Lung microvascular endothelial cell (primary cell): ENCODE measurements at places on chromosomes 6 and 20. TPM values are rescaled to one million over a fixed set of nuclear protein-coding genes. Genes with fewer than 3 reads are reported as not detected.
A peak's percentile ranks its signal among the peaks of the same experiment; 100 is the strongest.

DNA sequence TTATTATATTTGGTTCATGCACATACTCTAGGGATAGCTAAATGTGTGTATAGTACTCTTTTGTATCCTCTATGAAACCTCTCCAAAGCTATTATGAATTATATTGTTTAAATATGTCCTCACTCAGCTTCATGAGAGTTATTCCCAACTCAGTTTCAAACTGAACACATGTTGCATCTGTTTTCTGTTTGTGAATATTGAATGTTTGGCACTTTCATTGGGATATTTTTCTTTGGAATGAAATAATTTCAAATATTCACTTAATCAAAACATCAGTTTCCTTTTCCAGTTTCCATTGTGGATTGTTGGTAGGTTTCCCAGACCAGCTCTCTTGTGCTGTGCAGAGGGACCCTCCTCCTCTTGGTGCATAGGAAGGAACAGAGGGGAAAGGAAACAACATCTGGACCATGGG lies 46.6 kb downstream of the HDAC2 start:
- DNase-seq = peak; percentile 89

DNA sequence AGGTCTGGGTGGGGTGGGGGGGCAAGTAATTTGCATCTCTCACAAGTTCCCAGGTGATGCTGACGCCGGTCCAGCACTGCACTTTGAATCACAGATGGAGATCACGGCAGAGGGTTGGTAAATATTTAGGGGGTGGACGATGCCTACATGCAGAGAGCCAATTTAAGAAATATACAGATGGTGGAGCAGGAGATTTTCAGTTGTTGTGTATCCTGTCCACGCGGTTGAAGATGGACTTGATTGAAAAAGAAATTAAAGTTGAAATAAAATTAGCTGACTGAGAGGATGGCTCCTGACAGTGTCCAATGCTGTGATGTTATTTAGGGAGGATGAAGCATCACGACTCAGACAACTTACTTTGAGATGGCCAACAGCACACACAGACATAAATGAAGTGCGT lies 74.6 kb downstream of the PHACTR3 start:
- DNase-seq = no peak

The CPXM1 gene
- 0.22 and 0.79 TPM in 2 replicates for total RNA-seq

DNA sequence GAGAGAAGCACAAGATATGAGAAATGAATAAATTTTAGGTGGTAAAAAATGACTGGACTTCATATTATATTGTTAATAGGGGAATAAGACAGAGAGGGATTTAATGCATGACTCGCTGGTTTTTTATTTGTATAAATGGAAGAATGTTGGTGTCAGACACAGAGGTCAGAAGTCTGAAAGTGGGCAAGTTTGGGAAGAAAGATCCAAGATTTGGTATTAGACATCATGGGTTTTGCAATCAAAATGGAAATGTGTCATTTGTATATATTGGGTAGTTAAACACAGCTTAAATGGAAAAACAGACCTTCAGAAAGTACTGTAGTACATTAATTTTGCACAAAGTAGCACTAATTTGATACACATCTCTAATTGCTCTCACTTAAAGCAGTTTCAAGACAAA lies 96.2 kb downstream of the EYA4 start:
- no peak for DNase-seq

GRCh38 chr6:38572186-38572813 lies 67.4 kb downstream of the BTBD9 start:
- DNase-seq = peak; percentile 78

The FOXP4 gene
- 3.3 and 4.6 TPM in 2 replicates for total RNA-seq

- no peak for DNase-seq
Measured at GRCh38 chr20:19465536-19465935, 253.1 kb downstream of the SLC24A3 start.

DNA sequence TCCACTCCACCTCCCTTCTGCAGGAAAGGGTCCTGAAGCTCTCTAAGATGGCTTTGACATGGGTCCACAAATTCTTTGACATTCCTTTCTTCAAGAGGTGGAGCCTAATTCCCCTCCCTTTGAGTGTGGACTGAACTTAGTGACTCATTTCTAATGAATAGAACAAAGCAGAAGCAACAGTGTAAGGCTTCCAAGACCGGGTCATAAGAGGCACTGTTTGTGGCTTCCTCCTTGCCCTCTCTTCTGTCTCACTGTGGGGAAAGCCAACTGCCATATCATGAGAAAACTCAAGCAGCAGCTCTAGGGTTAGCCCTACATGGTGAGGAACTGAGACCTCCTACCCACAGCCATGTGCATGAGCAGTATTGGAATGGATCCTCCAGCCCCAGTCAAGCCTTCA lies 5.9 kb upstream of the CDK5RAP1 start:
- DNase-seq = no peak

GRCh38 chr6:151585741-151586140 lies 91.9 kb downstream of the CCDC170 start:
- no peak for DNase-seq

The TRIM31 gene
- not detected in 2 replicates for total RNA-seq

The C6orf52 gene
- total RNA-seq = 0.22 TPM in 1 of 2 replicates, not detected in the other

- DNase-seq = no peak
Measured at GRCh38 chr6:153725456-153725855, 313.6 kb upstream of the OPRM1 start.

DNA sequence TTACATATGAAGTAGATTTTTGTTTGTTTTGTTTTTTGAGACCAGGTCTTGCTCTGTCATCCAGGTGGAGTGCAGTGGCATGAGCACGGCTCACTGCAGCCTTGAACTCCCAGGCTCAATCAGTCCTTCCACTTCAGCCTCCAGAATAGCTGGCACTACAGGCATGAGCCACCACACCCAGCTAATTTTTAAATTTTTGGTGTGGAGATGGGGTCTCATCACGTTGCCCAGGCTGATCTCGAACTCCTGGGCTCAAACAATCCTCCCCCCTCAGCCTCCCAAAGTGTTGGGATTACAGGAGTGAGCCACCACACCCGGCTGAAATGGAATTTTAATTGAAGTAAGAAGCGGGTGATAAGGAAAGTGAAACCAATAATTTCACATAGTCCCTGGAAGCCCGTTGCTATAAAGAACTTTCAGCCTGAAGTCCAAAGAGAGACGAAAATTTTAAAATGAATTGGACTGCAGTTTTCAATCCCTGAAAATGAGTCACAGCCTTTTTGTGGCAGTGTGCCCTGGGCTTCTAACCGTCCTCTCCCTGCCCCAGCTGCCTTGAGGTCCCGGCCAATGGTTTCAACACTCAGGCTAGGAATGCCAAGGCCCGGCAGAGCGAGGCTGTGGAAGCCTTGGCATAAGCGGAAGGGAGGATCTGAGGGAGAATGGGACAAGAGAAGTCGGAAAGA lies 757 bp downstream of the RAET1E start:
- DNase-seq = peak; percentile 78

- no peak for DNase-seq
Measured at GRCh38 chr6:52191824-52192223, 5.6 kb downstream of the IL17A start.

DNA sequence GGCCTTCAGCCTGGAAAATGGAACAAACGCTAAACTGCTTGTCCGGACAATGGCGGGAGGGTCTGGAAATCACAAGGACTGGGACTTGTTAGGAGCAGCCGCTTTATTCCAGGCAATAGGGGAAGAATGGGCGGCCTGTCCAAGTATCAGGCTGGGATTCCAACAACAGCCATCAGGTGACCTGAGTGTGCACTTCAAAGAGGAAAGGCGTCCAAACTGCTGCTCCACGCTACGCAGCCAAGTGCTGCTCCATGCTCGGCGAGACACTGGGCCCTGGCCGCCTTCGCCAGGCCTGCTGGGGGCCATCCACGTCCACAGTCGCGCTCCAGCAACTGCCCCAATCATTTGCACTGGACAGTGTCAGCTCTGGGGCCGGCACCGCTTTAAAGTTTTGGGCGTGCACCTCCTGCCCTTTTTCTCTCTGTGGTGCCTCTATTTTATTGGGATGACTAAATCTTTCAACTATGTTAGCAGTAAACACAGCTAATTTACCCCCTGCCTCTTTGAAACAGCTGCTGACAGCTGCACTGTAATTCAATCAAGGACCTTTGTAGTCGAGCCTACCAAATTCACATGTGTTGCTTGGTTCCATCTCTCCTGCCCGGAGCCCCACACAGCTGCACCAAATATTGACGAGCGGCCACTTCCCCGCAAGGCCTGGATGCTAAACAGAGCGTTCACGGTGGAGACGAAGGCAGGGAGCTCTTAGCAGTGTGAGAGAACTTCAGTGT lies 98.3 kb downstream of the BMP7 start:
- DNase-seq = no peak

The C6orf132 gene
- under 0.01 TPM in 2 replicates for total RNA-seq

GRCh38 chr6:119067091-119067490 lies 11.4 kb downstream of the FAM184A start:
- no peak for DNase-seq

GRCh38 chr6:110971468-110971867 lies 10.4 kb upstream of the RPF2 start:
- no peak for DNase-seq

DNA sequence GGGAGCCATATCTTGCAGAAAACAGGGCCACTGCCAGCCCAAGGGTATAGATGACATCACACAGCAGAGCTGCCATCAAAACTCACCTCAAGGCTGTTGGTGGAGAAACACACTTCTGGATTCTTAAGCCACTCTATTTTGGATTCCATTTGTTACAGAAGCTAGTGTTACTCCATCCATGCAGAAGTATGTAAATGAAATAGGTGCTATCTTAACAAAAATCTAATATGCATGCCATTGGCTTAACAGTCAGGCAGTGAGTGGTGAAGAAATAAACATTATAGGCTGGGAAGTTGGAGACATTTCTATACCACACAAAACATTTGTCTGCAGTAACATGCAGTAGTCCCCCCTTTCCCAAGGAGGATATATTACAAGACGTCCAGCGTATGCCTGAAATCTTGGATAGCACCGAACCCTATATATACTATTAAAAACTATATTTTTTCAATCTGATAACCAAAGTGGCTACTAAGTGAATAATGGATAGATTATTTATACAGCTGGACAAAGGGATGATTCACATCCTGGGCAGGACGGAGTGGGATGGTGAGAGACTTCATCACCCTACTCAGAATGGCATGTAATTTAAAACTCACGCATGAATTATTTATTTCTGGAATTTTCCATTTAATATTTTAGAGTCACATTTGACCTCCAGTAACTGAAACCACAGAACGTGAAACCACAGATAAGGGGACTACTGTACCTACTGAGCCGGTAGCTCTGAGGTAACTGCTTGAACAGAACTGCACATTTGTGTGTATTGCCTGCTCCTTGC lies 160.0 kb upstream of the PLN start:
- DNase-seq = peak; percentile 89

DNA sequence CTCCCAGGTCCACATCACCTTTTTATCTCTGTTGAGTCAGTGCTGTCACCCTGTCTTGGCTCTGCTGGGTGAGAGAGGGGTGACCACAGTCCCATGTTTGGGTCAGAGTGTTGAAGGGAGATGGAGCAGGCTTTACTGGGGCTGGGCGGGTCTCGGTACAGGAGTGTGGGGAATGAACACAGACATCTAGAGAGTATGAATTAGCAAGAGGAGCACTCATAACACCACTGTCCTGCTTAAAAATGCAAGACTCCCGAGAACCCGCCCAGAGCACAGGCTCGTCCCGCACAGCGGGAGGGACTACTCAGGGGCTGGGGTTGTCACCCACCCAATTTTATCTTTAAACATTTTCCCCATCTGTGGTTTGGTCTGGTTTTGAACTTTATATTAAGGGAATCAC lies 27.5 kb upstream of the DACT2 start:
- DNase-seq = no peak

GRCh38 chr6:71403422-71404134 lies 115.0 kb downstream of the OGFRL1 start:
- DNase-seq = peak; percentile 39

- DNase-seq = no peak
Measured at GRCh38 chr20:49784291-49784690, 28.3 kb upstream of the SLC9A8 start.

DNA sequence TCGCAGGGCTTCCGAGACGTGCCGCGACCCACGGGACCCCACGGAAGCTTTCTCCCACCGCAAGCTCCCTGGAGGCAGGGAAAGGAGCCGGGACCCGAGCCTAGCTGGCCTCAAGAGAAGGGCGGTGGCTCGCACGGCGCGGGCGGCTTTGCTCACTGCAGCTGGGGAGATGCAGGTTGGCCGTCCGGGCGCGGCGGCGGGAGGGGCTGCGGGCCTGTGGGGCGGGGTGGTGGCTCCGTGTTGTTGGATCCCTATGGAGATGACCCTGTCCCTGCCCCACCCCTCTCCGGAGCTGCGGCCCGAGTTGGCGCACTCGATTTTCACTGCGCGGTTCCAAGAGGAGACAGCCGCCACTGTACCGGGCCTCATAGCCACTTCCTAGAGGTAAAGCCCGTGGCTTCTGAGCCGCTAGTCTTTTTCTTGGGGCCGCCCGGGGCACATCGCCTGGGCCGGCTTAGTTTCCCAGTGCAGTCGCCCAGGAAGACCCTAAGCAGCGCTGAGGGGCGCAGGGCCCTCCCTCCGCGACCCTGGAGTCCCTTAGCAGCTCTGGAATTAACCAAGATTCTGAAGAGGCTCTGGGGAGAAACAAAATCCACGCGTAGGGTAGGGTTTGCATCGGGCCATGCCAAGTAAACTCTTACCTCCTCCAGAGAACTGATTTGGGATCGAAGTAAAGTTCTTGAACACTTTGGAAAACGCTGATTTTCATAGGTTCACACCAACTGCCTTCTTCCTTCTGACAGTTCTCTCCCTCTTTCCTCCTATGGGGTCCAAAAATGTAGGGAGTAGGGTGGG lies at the start of gene ECT2L:
ECT2L (plus strand) TSS at position 279 of the 795 bp plus-strand sequence. CDS start 17,188 bp downstream, outside the sequence.
- DNase-seq = peak; percentile 52

DNA sequence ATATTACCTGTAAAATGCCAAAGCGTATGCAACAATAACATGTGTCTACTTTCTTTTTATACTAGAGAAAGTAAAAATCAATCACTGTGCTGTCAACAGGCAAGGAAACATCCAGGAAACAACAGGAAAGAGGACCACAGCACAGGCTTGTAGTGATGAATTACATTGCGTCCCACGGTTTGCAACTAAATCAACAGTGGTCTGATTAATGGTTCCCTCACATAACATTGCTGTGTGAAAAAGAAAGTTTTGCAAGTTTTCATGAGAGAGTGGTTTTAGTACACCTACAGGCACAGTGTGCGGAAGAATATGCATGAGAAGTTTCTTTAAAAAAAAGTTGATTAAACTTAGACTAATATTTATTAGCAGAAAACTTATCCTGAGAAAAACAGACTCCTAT lies 329.5 kb upstream of the HSF2 start:
- no peak for DNase-seq

The RGS19 gene
- total RNA-seq = 12.6 and 18.7 TPM in 2 replicates

GRCh38 chr6:142207265-142207877 lies 60.3 kb downstream of the VTA1 start:
- DNase-seq = peak; percentile 80

The STMND1 gene
- total RNA-seq = not detected in 2 replicates

- DNase-seq = no peak
Measured at GRCh38 chr20:61416546-61416945, 164.5 kb downstream of the CDH4 start.

The POU3F2 gene
- total RNA-seq = not detected in 2 replicates

GRCh38 chr6:56699066-56699654 lies 56.5 kb upstream of the DST start:
- peak; percentile 47 for DNase-seq

The SIRPB2 gene
- 0.20 and 0.65 TPM in 2 replicates for total RNA-seq

DNA sequence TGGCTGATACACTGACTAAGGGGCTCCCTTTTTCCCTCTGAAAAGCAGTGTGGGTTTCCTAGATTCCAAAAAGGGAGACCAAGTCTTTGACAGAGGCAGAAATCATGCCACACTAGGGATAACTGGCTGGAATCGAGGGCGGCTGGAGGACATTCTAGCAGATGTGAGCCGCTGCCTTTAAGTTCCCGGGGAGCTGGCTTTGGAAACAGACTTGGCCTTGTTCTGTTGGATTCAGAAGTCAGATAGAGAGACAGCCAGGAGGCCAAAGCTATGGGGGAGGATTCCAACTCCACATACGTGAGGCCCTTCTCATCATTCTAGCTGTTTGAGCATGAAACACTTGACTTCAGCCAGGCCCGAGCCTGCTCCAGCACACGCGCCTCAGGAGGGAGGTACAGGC lies 109.9 kb upstream of the FOXC1 start:
- DNase-seq = no peak
